ENCODE measurements at places on chromosomes 1 and 21.

DNA sequence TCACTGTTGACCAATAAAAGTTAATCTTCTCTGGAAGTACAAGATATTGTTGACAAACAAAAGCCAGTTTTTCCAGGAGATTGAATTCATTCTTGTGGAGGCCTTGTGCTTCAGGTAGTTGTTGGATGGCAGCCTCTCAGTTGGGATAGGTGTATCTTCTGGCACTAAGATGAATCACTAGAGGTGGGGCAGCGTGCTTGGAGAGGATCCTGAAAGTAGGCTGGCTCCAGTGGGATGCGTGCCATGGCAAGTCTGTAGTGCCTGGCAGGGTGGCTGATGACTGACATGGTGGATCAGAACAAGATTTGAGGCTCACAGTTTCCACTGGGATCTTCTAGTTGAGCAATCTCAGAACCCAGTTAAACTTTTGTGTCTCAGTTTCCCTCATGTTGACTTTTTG lies 2.4 kb downstream of the VPS13D start:
- DNase-seq: no peak

DNA sequence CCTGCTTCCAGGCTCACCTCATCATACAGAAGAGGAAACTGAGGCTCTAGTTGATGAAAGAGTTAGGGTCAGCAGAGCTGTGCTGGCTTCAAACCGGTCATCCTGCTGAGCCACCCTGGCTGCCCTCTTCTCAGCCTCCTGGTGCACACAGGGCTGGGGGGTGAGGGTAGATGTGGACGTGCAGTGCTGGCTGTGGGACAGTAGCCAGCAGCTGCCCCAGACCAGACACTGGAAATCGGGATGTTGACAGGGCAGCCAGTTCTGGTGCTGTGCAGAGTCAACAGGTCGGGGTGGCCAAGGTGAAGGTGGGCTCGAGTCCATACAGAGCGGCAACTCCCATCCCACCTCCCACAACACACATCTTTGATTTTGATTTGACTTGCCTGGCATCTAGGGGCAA lies 1.5 kb upstream of the CLCNKA start:
- DNase-seq: no peak

GRCh38 chr1:202349206-202349928 lies 868 bp downstream of the PPP1R12B start:
- no peak for DNase-seq

- no peak for DNase-seq
Measured at GRCh38 chr1:14136152-14136763, 436.3 kb downstream of the PRDM2 start.

- DNase-seq: no peak
Measured at GRCh38 chr1:117029685-117030084, 28.1 kb downstream of the CD101 start.

DNA sequence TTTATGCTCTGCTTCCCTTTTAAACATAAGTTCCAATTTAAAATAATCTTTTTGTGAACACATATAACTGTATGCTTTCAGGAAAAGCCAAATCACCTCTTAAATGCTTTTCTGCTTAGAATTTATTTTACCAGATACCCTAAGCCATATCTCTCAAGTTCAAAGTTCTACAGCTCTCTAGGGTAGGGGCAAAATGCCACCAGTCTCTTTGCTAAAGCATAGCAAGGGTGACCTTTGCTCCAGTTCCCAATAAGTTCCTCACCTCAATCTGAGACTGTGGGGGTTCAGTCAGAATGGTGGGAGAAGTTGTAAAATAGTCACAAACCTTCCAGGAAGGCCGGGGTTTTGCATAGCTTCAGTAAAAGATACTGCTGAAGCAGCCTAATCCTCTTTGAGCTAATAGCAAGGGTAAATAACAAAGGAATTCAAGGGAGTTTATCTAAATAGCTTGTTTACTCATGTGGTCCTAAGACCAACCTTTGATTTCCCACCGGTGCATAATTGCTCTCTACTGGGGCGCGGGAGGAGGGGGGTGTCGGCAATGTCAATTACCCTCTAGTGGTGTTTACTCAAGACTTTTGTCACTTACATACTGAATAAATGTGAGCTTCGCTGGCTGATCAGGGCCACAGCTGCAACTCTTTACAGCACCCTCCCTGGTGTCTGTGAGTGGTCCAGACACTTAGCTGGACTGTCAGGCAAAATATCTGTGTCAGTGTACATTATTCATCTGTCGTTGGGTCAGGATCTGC lies 1376.2 kb downstream of the NCAM2 start:
- DNase-seq: no peak

DNA sequence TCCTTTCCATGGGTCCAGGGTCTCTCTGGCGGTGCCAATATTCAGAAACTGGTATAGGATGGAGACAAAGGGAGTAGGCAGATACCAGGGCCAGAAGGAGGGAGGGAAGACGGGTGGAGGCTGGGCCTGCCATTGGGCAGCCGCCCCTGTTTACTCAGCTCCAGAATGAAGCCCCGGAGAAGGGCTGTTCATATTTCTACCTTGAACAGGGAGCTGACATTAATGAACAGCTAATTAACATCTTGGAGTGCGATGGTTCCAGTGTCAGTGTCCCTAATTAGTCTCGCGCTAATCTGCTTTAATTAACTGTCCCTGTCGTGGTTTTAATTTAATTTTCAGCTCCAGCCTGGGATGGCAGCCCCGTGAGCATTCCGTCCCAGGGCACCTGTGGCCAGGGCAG lies 113.8 kb downstream of the EPHB2 start:
- no peak for DNase-seq

GRCh38 chr1:222865718-222866117 lies 50.9 kb downstream of the DISP1 start:
- no peak for DNase-seq

DNA sequence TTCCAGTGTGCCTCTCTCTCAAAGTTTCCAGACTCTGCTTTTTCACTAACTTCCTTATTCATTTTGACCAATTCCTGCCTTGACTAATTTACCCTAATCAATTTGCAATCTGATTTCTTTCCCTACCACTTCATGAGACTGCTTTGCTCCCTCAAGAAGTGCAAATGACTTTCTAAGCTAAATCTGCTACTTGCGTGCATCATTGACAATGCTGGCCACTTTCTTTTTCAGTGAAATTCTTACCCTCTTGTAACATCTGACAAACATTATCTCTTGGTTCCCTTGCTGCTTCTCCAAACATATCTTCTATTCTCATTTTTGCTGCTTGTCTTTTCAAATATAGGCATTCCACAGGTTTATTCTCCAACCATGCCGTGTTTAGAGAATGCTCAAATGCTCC lies 659.9 kb downstream of the USP25 start:
- DNase-seq: no peak

- DNase-seq: no peak
Measured at GRCh38 chr1:193537266-193538002, 351.0 kb upstream of the B3GALT2 start.

DNA sequence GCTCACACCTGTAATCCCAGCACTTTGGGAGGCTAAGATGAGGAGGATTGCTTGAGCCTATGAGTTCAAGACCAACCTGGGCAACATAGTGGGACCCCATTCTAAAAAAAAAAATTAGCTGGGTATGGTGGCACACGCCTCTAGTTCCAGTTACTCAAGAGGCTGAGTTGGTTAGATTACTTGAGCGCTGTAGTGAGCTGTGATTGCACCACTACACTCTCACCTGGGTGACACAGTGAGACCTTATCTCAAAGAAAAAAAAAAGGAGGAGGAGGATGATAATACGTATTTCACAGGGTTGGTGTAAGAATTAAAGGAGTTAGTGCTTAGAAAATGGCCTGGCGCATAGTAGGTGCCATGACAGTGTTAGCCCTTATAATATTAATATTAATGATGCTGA lies 144.1 kb downstream of the PLXNA2 start:
- no peak for DNase-seq

GRCh38 chr1:9916452-9916851 lies 6.4 kb upstream of the CTNNBIP1 start:
- no peak for DNase-seq

- no peak for DNase-seq
Measured at GRCh38 chr21:45072738-45073300, 1.6 kb upstream of the ADARB1 start.

DNA sequence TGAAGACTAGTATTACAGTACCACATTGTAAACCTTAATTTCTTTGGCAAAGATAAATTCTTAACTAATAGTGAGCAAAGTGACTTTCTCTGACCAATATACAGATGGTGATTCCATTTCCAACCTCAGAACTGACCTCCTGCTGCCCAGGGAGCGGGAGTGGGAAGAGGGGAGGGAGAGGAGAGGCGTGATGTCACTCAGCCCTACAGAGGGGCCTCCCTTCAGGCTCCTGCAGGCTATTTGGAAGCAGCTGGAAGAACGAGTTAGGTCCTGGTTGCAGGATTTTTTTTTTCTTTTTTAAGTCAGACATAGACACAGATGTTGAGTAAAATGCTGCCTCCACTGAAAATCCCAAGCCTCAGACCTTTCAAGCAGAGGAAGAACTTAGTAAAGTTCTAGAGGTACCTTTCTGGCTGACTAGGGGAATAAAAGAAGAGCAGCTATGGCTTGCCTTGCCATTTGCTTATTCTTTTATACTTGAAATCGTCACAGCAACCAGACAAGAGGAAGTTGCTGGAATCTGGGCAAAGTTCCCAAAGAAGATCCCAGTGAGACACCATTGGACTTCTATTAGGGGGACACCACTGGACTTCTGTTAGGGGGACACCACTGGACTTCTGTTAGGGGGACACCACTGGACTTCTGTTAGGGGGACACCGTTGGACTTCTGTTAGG lies 54.5 kb downstream of the EXO1 start:
- no peak for DNase-seq

DNA sequence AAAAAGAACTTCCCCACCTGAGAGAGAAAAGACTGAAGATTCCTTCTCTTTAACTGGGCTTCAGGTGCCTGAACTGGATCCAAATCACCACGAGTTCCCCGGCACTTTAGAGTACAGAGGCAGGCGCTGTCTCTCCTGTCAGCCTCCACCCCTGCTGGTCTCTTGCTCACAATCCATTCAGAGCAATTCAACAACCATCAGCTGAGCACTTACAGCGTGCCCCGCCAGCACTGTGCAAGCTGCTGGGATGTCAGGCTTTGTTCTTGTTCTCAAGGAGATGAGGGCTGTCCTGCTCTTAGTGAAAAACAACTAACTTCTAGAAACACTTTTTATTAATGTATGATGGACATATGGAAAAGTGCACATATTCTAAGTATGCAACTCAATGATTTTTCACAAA lies 68.7 kb upstream of the VAMP3 start:
- DNase-seq: no peak

GRCh38 chr21:42319376-42319775 lies 4.2 kb upstream of the TFF3 start:
- DNase-seq: no peak

DNA sequence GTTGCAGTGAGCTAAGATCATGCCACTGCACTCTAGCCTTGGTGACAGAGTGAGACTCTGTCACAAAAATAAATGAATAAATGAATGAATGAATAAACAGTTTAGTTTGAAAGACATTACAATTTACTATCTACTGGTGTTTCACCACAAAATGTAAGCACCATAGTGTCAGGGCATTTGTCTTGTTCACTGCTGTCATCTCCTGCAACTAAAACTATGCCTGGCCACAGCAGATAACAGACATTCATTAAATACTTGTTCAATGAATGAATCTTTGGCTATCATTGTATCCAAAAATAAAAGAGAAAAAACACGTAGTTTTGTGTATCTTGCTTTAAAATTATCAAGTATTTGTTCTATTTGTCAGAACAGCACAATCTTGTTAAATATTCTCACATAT lies 32.5 kb downstream of the SASS6 start:
- DNase-seq: no peak

- no peak for DNase-seq
Measured at GRCh38 chr1:237794071-237794470, 96.7 kb downstream of the ZP4 start.

DNA sequence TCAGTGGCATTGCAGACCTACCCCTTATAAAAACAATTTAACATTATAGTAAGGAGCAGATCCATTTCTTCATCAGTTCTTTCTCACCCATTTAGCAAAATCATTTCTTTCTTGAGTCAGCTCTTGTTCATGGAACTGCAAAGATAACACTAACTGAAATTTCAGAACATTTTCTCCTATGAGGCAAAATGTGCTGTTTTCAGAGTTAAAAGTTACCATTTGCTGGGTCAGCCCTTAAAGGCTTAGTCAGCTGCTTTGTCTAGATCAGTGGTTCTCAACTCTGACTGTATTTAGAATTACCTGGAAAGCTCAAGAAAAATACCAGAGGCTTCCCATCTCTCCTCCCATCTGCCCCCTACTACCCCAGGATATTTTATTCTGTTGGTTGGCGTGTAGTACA lies 12.2 kb downstream of the METTL13 start:
- DNase-seq: no peak

DNA sequence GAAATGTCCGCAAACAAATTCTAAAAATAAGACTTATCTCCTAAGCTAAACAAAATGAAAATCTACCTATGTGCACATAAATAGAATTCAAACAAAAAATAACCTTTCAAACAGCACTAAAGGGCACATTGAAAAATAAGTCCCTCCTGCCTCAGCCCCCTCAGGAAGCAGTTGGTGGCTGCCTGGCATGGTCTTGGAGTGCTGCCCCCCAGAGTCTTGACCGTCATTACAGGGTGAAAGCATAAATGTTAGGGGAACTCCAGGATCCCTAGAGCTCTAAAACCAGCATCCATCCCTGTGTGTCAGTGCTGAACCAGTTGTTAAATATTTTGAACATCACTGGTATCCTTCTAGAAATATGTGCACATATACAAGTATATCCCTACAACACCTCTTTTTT lies 6.5 kb upstream of the NPL start:
- no peak for DNase-seq

- DNase-seq: no peak
Measured at GRCh38 chr1:234486858-234487840, 8.2 kb upstream of the TARBP1 start.

GRCh38 chr1:226733304-226733703 lies 5.8 kb downstream of the ITPKB start:
- DNase-seq: no peak

GRCh38 chr1:228275430-228276173 lies 67.8 kb downstream of the OBSCN start:
- DNase-seq: peak; percentile 82

GRCh38 chr1:197327776-197328364 lies 59.8 kb downstream of the CRB1 start:
- no peak for DNase-seq

GRCh38 chr1:154886281-154887015 lies 16.4 kb upstream of the KCNN3 start:
- no peak for DNase-seq

GRCh38 chr21:32981096-32981495 lies 44.6 kb upstream of the OLIG2 start:
- DNase-seq: no peak

GRCh38 chr1:46203738-46204405 lies 738 bp downstream of the LURAP1 start:
- no peak for DNase-seq

- DNase-seq: no peak
Measured at GRCh38 chr1:84750110-84750730, 60.0 kb upstream of the SSX2IP start.
